Stimulated activated CD8-positive, alpha-beta memory T cell treated with anti-CD3 and anti-CD28 coated beads, Interleukin-4, amount 100 ng/mL, for 48 hours (primary cell): ENCODE measurements at places on chromosomes 12 and 14.
A peak's percentile ranks its signal among the peaks of the same experiment; 100 is the strongest.

- no peak for DNase-seq
Observed at GRCh38 chr12:107309020-107309419, 215.7 kb upstream of the CRY1 start.

DNA sequence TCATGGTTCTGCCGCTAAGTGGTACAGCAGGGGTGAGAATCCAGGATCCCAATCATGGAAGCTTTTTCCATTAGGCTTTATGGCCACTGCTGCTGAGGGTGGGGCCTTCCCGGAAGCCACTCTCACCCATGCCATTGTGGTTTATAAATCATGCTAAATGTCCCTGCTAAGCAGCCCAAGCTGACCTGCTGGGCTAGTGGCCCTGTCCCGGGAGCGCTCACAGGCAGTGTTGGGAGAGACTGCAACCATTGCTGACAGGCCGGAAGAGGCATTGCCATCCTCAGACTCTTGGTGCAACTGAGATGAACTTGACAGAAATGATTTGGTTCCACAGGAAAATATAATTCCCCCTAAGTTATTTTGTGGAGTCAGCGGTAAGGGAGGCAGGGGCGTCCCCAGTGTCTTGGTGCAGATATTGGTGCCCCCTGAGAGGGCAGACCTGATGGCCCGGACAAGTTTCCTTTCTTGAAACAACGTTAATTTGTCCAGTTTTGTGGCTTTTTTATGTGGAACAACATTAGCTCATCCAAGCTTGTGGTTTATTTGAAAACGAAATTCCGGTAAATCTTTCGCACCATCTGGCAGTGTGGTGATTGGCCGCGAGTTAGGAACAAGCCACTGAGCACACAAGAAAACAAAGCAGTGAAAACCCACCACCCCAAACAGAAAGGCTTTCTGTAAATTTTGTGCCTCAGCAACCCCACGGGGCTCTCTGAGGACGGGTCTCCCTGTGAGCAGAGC lies 82.3 kb downstream of the SSPN start:
- DNase-seq = no peak

DNA sequence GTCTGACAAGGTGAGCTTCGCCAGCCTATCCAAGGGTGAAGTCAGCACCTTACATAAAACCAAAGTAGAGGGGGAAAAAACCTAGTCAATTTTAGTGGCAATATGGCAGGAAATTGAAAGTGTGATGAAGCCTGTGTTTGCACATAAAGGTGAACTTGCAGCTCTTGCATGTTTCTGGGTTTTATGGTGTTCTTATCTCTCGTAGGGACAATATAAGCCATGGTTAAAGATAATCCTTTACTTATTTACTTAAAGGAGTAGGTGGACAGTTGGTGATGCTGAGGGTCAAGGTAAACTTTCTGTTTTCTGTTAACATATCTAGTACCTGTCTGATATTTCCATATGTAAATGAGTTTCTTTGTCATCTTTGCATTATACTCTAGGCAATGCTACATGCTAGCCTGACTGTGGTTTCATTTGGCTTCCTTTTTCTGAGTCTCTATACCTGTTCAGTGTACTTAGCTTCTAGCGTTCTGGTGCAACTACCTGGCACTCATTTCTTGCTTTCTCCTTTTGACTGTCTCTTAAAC lies 32.8 kb downstream of the CCDC91 start:
- no peak for DNase-seq

- DNase-seq = peak; percentile 41
Observed at GRCh38 chr12:95918194-95918993, 24.0 kb downstream of the CCDC38 start.

DNA sequence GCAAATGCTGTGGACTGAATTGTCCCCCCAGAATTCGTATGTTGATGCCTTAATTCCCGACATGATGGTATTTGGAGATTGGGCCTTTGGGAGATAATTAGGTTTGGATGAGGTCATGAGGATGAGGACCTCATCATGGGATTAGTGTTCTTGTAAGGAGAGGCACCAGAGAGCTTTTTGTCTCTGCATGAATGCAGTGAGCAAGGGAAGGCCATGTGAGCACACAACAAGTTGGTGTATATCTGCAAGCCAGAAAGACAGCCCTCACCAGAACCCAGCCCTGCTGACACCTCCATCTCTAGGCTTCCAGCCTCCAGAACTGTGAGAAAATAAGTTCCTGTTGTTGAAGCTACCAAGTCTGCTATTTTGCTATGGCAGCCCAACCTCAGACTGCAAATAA lies 51.9 kb upstream of the SMCO2 start:
- no peak for DNase-seq

GRCh38 chr12:98757455-98757854 lies 112.4 kb downstream of the APAF1 start:
- no peak for DNase-seq

GRCh38 chr14:25001601-25002000 lies 48.3 kb downstream of the STXBP6 start:
- no peak for DNase-seq

GRCh38 chr14:40850191-40850590 lies 756.5 kb upstream of the LRFN5 start:
- no peak for DNase-seq

DNA sequence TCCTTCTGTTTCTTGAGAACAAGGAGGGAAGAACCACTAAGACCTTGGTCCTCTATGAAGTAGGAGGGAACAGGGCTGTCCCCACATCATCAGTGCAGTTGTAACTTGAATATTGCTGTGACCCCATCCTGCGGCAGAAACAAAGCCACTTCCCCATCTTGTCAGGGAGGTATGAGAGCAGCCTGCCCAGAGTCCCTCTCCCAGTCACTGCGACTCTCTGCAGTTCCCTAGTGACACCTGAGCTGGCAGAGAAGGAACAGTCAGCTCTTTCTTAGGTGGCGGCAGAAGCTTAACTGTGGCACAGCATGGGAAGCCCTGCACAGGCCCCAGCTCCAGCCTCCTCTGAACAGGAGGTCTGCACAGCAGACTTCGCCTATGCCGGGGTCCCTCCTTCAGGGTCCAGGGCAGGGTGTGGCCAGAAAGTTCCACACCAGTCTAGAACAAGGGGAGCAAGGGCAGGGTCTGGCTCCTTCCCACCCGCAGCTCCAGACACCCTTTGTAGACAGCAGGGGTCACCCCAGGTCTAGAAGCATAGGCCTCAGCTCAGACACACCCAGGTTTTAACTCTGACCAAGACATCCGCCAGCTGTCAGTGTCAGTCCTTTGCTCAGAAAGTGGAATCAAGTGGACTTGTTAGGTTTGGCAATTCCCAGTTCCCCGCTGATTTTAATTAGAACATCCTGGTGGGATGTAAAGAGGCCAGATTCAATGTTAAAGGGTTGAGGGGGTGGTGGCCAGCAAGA lies 36.8 kb downstream of the DEGS2 start:
- DNase-seq = no peak

DNA sequence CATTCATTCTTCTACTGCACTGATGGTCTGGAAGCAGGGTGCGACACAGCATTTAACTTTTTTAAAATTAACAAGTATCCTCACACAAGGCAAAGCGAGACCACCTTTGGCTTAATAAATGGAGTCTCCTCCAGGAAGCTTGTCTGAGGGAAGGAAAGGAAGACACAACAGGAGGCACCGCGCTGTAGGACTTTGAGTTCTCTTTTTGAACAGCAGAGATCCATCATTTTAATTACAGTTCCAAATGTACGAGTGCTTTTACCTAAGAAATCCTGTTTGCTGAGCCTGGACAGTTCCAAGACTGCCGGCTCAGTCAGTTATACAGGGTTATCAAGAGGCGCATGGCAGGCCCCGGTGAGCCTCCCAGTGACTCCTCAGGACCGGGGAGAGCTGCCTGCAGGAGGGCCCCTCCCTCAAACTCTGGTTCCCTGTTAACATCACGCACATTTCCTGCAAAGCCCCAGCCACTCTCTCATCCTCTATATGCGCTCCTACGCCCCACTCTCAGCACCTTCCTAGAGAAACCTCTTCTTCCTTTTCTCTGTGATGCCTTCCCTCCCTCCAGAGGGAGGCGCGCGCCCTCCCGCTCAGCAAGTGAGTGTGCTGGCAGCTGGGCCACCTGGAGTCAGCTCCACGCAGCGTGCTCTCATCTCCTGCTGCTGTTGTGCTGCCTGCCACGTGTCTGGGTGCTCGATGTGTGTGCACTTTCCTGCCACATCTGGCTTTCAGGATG lies 46.1 kb downstream of the STX2 start:
- no peak for DNase-seq
